ENCODE measurements at places on chromosomes 7 and 10.

- no peak for DNase-seq
Measured at GRCh38 chr7:40808378-40808942, 673.7 kb downstream of the SUGCT start.

DNA sequence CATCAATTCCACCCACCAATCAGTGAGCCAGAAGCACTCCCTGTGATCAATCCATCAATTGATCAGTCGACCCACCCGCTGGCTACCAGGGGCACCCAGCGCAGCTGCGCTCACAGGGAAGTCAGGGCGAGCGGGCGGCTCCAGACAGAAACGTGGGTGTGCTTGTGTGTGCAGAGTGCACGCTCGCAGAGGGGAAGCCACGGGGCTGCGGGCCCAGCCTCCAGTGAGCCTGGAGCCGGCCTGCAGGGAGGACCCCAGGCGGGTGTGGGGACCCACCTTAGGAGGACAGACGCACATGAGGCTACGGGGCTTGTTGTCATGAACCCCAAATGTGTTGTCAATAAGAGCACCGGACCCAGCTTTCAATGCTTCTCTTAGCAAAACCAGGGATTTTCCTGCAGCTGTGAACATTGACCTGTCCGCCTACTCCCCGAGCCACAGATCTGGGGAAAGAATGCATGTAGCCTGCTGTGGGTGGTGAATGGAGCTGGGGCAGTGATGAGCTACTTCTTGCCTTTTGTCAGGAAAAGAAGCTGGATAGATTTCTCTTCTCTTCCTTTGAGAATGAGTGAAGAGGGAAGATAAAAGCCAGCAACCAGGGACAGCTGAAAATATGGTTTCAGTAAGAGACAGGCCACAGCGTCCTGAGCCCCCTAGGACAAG lies 497.8 kb downstream of the DNAJB6 start:
- no peak for DNase-seq

- DNase-seq, result no peak
Measured at GRCh38 chr10:661597-662222, 27.8 kb downstream of the DIP2C start.

- DNase-seq, result no peak
Measured at GRCh38 chr7:99554939-99555338, 3.0 kb upstream of the FAM200A start.

DNA sequence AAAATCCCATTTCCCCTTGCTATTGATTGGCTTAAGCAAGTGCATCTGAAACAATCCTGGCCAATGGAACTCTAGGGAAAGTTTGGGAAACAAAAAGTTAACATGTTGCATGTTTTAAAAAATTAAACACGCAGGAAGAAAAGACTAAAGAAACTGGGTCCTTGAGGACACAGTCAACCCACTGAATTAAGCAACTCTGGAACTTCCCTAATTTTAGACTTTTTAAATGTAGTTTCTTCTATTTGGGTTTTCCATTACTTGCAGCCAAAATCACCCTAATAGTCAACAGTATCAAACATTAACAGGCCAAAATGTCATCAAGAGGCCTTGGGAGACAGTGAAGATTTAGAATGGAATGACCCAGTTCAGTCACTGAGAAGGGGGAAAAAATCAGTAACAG lies 40.6 kb downstream of the OSBPL3 start:
- DNase-seq, result no peak

DNA sequence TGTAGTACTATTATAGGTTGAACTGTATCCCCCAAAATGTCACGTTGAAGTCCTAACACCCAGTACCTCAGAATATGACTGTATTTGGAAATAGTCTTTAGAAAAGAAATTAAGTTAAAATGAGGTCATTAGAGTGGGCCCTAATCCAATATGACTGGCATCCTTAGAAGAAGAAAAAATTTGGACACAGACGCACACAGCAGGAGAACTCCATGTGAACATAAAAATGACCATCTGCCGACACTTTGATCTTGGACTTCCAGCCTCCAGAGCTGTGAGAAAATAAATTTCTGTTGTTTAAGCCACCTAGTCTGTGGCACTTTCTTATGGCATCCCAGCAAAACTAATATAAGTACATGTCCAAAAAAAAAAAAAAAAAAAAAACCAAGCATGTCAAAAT lies 225.8 kb downstream of the PARD3 start:
- DNase-seq, result no peak

DNA sequence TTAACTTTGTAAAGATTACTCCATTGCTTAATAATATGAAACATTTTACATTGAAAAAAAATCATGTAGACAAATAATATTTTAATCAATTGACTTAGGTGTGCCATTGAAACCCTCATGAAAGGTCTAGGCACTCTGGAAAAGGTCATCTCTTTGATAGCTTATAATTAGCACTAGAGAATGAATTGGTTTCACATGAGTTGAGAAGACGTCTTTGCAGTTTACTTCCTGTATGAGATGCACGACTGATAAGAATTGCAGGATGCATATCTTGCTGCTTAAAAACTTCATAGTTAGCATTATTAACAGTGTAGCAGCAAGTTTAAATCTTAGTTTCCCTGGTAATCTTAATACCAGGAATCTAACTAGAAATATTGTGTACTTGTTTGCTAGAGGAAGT lies 614.2 kb upstream of the COBL start:
- DNase-seq, result no peak

DNA sequence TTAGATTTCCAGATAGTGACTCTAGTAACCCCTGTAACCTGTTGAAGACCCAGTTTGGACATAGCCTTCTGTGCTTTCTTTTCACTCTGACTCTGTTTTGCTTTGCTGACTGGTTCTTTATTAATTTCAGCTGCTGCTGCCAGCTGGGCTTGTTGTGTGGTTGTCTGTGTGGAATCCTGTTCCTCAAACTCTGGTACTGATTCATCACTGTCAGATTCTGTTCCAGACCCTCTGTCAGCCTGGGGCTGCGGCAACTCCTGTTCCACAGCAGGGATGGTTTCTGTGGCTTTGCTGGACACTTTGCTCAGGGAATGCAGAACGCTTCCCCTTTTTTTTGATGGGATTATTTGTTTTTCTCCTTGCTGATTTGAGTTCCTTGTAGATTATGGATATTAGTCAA lies 104.9 kb downstream of the SEC23IP start:
- DNase-seq, result no peak

DNA sequence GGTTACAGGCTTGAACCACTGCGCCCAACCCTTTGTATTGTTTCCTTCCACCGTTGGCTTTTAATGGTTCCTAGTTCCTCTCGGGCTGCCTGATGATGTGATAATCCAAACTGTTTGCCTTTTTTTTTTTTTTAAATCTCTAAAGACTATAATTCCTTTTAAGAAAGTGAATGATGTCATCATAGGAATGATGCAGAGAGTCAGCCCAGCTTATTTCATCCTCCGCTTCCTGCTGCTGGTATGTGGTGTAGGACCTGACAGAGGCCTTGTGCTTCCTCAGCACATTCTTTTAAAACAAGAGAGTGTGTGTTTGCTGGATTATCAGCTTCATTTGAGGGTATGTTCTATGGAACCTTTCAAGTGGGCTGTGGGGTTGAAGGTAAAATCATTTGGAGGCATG lies 241.4 kb downstream of the LRMDA start:
- DNase-seq, result no peak

DNA sequence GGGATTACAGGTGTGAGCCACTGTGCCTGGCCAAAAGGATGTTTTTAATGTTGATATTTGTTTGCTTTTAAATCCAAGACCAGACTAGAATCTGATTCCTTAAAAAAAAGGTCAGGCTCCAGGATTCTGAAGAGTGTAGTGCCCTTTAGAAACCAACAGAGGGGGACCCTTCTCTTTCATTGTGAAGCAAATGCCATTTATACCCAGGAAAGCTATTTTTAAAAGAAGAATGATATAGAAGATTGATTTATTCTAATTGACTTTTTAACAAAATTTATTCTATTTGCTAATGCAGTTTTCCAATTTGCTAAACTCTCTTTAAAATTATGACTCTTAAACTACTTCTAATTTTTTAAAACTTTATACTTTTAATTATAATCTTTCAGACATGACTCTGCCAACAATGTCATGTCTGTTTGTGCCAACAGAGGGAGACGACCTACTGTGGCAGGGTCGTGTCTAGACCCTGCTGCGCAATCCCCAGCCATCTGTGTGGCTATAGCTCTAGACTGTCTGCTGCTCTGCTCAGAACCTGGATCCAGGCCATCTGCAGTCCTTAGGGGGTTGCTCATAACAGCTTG lies 201.0 kb upstream of the IMMP2L start:
- peak; percentile 40 for DNase-seq

GRCh38 chr7:83976302-83976701 lies 218.3 kb downstream of the SEMA3A start:
- peak; percentile 22 for DNase-seq

DNA sequence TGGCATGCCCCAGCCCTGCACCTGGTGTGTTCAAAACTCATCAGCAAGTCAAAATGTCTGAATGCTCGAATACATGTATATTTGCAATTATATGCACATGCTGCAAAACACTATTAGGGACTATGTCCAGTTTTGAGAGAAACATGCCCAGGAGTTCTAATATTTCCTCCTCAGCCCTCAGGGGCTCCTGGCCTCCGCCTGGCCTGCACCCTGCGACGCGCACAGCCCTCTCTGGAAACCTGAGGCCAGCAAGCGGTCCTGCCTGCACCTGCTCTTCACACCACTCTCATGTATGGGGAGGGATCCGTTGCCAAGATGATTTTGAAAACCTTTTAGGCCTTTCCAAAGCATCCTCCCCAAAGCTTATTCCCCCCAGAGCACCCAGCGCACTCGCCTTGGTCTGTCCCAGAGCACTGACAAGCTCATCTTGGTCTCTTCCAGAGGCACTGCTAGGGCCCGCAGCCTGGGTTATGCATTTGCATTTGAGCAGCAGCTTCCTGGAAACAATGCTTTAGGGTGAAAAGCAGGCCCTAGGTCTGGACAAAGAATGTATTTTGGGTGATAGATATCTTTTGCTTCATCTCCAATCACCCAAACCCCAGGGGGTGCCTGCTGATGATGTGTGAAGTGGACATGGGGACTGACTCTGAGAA lies 22.6 kb upstream of the CNPY1 start:
- DNase-seq, result no peak

DNA sequence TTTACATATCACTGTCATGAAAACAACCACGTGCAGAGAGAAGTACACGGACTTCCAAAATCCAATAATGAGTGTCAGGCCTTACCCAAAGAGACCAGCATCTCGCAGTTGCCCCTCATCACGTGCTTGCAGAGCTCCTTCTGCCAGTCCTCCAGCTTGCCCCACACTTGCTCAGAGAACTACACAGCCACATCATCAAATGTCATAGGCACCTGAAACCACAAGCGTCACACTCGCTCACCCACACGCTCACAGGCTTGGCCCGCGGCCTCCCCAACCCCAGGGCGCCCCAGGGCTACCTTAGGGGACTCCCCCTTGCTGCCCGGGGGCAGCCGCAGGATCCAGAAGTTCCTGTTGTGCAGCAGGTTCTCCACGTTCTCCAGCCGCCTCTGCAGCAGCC lies 123.4 kb upstream of the ZNF746 start:
- no peak for DNase-seq

DNA sequence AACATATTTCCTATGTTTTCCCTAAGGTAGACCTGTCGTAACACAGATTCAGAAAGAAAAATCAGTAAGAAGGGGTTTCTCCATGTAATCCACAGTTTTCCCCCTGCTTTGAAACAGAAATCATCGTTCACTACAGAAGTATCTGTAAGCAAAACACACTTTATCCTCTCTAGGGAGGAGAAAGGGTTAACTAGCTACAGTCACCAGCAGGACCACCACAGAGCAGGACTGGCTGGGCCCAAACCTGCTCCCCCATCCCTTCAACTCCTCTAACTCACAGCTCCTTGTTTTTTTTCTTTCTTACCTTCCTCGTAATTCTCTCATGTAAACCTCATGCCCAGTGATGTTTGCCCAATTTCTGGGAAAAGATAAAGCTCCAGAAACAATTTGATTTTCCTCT lies 167.7 kb downstream of the RAPGEF5 start:
- no peak for DNase-seq

DNA sequence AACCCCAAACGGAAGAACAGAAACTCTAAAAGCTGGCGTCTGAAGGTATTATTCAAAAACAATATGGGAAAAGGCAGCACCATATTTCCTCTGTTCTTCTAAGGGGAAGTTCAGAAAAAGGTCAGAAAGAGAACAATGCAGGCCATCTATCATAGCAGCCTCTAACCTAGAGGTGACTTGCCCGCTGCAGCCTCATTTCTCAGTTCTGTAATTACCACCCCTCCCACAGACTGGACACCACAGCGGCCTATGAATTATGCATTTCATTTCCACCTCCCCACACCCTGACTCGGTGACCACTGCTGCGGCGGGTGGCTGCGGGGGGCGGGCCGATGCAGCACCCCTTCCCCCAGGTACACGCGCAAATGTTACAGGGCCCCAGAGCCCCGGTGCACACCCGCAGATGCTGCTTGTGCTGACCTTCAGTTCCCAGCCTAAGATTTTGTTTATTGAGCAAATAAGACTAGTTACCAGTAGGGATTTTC lies 125.5 kb downstream of the CLEC2L start:
- DNase-seq, result no peak

DNA sequence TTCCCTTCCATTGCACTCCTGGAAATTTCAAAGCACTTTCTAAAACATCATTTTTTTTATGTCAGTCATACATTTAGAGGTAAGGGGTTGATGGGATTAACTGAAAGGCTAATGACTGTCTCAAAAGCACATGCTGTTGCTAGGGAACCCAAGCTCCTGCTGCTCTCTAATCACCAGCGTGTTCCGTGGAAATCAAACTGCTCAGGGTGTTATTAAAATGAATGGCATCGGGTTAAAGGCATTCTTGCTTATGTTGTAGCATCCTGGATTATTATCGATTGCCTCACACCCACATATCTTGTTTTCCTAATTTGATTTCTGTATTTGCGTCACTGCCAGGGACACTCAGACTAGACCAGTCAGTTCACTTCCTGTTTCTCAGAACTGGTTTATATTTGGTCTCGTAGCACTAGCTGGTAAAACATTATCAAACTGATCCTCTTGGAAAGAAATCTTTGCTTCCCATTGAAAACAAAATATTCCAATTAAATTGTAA lies 216.5 kb upstream of the MKLN1 start:
- no peak for DNase-seq

DNA sequence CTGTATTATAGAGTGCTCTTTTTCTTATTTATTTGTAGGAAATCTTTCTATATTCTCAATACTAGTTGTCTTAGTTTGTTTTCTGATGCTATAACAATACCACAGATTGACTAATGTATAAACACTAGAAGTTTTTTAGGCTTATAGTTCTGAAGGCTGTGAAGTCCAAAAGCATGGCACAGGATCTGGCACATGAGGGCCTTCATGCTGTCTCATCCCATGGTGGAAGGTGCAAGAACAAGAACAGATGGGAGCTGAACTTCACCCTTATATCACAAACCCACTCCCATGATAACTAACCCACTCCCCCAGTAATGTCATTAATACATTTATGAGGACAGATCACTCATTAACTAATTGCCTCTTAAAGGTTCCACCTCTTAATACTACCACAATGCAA lies 109.7 kb downstream of the AVL9 start:
- DNase-seq, result no peak

Measured in Jurkat, Clone E6-1 (cell line).